ENCODE measurements at places on chromosomes 2 and 18. TPM values are rescaled to one million over a fixed set of nuclear protein-coding genes. Genes with fewer than 3 reads are reported as not detected.

The ABCB6 gene
- total RNA-seq: 37.9 TPM

The CAVIN2 gene
- 53.8 TPM for total RNA-seq

DNA sequence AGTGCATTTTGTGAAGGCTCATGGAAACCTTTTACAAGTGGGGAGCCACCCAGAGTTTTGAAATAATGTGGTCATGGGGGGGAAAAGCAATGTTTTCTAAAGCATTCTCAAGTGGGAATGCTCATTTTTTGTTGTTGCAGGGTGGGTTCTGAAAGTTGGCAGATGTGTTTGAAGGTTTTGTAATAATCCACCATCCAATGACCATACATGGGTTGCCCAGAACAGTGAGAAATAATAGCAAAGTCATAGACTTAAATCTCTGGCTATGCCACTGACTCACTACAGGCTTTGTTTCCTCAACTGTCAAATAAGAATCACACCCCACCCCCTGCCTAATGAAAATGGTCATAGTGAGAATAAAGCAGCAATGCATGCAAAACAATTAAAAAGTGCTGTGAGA lies 2.9 kb downstream of the DSG3 start:
- DNase-seq: no peak

DNA sequence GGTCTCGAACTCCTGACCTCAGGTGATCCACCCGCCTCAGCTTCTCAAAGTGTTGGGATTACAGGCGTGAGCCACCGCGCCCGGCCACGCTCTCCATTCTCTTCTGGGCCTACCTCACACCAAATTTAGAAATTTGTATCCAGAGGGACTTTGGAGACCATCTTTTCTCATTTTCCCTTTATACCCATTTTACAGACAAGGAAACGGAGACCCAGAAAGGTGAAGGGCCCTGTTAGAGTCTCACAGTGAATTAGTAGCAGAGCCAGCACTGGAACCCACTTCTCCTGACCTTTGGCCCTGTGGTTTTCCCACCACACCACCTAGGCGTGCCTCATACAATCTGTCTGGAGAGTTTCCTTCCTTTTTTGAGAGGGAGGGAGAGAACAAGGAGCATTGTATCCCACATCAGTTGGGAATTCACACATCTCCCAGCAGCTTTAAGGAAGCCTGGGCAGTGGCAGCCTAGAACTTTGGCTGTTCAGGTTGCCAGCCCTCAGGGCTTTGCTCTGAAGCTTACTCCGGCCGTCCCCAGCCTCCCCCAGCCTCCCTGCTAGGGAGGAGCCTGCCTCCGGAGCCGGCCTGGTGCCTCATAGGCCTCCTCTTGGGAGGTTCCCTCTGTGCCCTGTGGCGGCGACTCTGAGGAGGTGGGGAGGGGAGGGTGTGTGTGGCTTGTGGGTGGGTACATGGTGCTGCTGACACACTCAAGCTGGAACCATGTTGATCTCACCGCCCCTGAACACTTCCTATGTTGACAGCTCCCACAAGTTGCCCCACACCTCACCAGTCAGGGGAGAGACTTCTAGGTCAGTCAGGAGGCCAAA lies 13.8 kb downstream of the FOSL2 start:
- no peak for DNase-seq
